ENCODE measurements at places on chromosomes 6 and 20. TPM values are rescaled to one million over a fixed set of nuclear protein-coding genes. Genes with fewer than 3 reads are reported as not detected.

DNA sequence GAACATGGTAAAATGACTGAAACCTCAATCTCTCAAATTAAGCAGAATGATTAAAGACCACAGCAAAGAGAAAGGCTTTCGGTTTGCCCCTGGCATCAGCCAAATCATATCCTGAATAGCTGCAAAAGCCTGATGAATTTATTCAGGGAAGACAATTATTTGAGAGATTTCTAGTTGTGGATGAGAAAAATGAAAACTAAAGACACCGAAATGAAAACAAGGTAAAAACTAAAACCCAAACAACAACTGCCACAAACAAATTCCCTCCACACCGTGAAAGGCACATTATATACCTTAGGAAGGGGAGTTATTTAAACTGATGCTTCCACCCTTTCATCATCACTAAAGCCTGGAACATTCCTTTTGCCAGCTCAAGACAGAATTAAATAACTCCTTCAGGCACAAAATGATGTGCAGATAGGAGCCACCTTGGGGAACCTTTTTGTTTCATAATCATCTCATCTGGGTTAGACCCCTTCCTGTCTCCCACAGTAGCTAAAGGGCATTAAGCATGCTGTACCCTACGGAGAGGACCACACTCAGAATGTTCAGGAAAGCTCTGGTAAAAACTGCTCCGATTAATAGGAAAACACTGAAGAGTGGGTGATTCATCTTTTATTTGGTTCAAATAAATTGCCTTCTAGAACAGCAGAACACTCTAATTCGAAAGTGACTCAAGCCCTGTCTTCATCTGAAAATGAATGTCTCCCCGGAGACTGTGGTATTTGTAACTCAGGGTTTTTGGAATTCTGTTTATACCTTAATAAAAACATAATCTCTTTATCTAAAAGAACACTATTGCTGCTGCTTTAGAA, 9.1 kb upstream of the ANKRD60 start:
- DNase-seq: no peak

DNA sequence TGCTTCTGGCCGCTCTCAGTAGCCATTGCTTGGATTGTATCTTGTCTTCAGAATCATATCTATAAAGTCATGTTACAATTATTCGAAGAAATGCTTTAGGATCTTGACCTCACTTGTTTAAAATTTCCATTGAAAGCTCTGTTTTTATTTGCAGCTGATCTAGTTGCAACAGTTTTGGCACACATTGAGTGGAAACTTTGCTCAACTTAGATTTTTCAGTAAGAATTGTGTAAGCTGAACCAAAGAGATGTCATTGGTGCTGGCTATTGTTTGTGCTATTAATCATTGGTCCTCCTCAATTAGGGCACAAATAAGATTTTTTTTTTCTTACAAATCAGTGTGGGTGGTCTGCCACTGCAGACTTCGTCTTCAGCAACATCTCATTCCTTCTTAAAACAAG, 649.2 kb downstream of the MMUT start:
- no peak for DNase-seq

DNA sequence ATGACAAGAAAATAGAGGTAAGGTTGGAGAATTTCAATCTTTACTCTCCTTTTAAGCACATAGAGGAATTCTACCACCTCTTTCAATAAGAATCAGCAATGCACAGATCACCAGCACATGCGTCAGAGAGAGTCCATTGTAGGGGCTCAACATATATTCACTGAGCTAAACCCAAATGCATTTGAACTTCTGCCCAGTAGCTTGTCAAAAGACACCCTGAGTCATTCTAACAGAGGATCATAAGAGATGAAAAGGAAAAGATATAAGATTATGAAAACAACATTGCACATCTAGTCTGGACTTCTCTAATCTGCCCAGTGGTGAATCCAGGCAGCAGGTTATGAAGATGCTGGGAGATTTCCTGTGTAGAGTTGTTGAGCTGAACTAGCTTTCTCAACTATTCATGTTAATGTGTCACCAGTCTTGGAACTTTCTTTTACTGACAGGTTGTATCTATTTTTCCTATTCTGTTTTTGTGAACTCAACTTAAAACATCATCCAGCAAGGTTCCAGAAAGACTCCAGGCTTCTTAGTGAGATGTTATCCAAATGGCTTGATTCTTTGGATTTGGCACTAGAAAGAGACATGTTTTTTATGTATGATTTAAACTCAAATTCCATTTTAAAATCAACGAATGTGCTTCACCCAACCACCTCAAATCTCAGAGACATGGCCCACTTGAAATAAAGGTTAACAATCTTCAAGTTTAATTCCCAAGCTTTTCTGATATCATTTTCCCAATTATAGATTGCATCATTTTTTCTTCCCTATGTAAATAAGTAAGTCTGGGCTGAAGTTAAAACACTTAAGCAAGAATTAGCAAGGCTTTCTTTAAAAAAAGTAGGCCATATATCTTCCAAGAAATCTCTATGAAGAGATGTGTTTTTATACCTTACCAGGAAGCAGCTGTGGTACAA, 89.3 kb downstream of the TSHZ2 start:
- no peak for DNase-seq

DNA sequence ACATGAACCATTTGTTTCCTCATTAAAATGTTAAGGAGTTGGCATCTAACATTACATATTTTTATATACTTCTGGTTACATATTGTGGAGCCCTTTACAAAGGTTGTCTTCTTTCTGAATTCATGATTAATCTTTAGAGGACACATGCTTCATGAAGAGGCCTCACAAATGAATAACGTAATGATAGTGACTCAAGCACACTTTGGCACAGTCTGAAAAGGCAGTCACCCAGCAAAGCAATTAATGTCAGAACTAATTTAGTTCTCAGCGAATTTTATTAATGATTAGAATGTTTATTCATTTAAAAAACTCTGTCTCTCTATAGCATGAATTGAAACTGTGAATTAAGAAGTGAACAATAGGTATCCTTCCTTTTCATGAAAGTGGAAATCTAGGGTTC, 854.2 kb downstream of the PHF3 start:
- no peak for DNase-seq

DNA sequence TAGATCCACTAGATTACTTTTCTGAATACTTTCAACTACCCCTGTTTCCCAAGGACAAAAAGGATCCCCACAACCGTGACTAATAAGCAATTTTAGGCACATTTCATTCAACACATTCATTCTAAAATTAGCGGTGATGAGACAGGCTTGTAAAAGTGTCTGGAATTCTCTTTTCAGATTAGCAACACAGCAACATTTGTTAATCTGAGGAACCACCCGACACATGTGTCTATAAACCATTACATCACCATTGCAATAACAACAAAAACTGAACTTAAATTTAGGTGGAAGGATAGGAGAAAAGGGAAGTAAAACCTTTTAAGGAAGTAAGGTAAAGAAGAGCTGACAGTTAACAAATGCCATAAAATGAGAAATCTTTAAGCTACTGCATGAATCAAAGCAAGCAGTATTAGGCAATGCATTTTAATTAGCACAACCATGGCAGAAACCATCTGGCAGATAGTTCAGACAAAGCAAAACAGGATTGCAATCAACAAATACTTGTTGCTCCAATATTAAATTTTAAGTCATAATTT, 49.1 kb downstream of the MAP3K7 start:
- DNase-seq: no peak

- DNase-seq: no peak
Observed at GRCh38 chr6:46201702-46202101, 30.9 kb upstream of the ENPP5 start.

Gene OR12D1
- not detected for total RNA-seq

Gene KCNK17
- not detected for total RNA-seq

Gene CTAGE9
- not detected for total RNA-seq
